Heart right ventricle (tissue), 16 donors: ENCODE measurements at places on chromosomes 16 and 17.
A peak's percentile ranks its signal among the peaks of the same experiment; 100 is the strongest.

DNA sequence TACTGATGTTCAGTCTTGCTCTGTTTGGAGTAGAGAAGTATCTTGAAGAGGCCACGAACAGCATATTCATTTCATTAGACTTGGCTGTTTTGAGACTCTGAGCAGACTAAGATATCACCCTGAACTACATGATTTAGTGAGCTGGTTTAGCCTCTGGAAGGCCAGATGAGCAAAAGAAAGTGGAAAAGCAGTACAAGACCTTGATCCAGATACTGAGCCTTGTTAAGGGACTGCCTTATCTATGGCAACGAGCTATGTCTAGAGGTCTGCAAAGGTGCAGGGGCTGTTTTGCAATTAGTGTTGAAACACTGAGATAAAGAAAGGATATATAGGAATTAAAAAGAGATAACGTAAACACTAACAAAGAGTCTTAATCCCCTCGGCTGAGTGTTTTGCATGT, 231.4 kb downstream of the IRX3 start:
- no peak for DNase-seq

GRCh38 chr16:54930005-54930868, at the start of gene IRX5:
Gene IRX5 (plus strand): TSS chr16:54930865. CDS start chr16:54931199, 334 bp downstream.
- peak; percentile 91 for DNase-seq

DNA sequence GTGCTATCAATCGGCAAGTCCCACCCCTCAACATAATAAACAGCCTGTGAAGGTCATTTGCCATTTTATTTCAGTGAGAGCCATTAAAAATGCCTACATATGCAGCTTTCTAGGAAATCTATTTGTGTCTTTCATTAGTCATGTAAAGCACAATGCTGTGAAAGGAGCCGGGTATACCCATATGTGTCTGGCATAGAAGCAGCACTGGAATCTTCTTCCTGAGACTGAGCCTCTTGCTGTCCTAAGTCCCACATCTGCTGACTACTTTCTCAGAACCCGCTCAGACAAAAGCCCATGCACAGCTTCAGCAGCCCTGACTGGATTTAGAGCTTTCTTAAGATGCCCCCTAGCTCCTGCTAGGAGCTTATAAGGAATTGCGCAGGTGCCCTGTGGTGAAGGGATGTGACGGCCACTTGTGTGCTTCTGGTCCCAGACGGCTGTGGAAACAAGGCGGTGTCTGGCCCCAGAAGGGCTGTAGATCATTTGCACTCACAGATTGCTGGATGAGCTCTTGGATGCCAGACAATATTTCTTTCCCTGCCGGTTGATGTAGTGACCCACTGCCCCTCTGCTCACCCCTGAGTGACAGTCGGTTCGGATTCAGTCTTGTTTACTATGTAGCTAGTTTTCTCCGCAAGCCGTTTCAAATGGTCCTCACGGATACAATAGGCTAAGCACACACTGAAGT, 172.2 kb downstream of the ANKFN1 start:
- no peak for DNase-seq

DNA sequence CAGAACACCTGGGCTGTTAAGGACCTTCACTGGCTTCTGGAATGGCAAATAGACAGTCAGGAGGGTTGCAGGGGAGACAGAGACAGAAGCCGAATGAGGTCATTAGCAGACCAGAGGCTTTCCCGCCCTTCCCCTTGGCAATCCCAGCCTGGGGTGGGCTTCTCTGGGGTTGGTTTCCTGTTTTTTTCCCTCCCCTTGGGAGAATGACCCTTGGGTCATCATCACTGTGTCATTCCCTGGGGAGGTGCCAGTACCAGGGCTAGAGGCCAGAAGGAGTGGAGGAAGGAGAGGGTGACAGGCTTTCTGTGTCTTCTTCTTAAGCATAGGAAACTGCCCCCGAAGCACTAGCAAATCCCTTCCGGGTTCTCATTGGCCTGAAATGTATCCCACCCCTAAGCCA, 42.9 kb upstream of the IL21R start:
- no peak for DNase-seq
